ENCODE measurements at places on chromosomes 7 and 10. TPM values are rescaled to one million over a fixed set of nuclear protein-coding genes. Genes with fewer than 3 reads are reported as not detected.

GRCh38 chr7:122827763-122828162 is 58.5 kb downstream of the CADPS2 start:
- DNase-seq: no peak

Gene SUGCT
- polyA plus RNA-seq: 2.3 TPM

Gene TACR2
- 0.57 TPM for polyA plus RNA-seq

Gene STAG3
- 21.2 TPM for polyA plus RNA-seq

DNA sequence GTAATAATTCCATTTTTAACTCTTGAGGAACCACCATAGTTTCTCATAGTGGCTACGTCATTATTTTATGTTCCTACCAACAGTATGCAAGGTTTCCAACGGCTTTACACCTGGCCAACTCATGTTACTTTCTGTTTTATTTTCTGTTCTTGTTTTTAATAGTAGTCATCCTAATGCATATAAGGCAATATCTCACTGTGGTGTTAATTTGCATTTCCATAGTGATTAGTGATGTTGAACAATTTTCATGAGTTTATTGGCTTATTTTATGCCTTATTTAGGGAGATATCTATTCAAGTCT is 465.5 kb upstream of the KLF6 start:
- no peak for DNase-seq

- no peak for DNase-seq
Observed at GRCh38 chr7:129468547-129468946, 33.8 kb upstream of the SMKR1 start.

DNA sequence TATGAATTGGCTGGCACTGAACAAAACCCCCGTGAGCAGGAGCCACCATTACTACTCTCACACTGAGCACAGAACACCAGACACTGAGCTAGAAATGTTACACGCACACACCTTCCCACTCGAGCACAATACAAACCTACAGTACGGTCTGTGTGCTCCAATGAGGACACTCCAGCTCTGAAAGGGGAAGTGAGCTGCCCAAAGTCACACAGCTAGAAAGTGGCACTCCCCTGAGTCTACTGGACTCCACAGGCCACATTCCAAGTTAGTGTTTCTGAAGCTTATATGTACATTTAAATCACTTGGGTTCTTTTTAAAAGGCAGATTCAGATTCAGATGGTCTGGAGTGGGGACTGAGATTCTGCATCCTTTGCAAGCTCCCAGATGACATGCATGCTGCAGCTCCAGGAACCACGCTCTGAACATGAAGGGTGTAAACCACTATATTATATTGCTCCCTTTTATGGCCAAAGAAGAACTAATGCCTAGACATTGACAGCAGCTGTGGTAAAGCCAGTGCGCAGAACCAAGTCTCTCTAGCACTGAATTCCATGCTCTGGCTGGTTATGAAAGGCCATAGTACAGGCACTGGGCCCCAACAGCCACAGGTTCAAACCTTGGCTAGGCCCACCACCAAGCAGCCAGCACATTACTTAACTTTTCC is 77.1 kb downstream of the FRMPD2 start:
- no peak for DNase-seq

- DNase-seq: no peak
Observed at GRCh38 chr10:35392482-35393228, 56.3 kb downstream of the CCNY start.

Gene HNRNPH3
- polyA plus RNA-seq: 432 TPM

Gene OAT
- polyA plus RNA-seq: 103 TPM

DNA sequence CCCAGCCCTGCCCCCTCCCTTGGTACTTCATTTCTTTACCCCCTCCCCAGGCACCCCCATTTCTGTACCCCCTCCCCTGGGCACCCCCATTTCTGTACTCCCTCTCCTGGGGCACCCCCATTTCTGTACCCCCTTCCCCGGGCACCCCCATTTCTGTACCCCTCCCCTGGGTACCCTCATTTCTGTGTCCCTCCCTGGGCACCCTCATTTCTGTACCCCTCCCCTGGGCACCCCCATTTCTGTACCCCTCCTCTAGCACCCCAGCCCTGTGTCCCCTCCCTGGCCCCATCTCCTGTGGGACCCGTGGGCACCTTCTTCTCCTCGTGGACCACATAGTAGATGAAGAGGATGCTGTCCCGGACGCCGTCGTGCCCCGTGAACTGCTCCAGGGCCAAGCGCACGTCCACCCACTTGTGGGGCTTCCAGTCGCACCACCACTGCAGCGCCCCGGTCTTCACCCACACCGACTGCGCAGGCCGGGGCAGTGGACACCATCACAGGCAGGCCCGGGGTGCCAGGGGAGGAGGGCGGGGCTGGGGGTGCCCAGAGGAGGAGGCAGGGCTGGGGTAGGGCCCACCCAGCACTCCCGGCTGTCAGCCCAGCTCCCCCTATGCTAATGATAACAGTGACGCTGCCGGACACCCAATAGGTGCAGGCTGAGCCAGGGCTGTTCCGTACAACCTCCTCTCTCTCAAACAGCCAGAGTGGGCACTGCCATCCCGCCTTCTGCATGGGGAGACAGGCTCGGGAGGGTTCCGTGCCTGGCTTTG is 20.4 kb downstream of the TECPR1 start:
- DNase-seq: no peak

GRCh38 chr7:6271694-6272440 is 557 bp downstream of the CYTH3 start:
- DNase-seq: no peak

DNA sequence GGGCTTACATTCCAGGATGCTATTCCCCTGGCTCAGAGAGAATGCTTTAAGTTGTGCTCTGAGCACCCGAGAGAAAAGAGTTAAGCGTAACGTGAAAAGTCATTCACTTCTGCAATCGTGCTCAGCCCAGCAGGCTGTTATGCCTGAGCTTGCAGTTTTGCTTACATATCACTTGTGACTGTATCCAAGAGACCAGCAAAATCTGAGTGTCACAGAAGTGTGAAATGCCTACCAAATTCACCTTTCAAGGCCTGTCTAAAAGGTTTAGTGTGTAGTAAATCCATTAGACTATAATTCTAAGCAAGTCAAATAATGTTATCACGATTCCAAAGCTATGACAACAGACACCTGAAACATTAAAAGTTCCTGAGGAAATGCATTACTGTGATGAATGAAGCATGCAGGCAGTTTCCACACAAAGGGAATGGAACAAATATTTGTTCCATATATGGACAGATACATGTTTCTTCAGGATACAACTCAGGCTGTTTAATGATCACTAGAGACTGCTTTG is 20.1 kb downstream of the ITGB1 start:
- peak; percentile 51 for DNase-seq

Gene CALCR
- polyA plus RNA-seq: not detected

DNA sequence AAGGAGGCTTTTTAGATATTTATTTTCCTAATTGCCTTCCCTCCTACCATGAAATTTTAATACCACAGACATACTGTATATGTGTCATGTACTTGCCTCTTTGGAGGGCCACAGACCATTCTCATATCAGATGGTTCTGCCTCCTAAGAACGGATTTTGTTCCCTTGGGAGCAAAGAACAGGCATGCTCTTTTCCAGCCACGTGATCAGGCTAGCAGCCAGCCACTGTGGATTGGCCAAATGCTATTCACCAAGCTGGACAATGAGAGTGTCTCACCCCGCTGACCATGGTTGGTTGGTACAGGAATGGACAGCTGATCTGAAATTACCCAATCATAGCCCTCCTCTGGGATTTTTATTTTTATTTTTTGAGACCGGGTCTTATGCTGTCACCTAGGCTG is 21.5 kb upstream of the CRHR2 start:
- DNase-seq: no peak
